GM06990 (cell line): ENCODE measurements at places on chromosomes 1 and 21.

- DNase-seq: no peak
These were observed 21.9 kb upstream of the XPR1 start for GRCh38 chr1:180609643-180610555.

GRCh38 chr1:165854101-165854845 is 26.9 kb downstream of the UCK2 start:
- no peak for DNase-seq

DNA sequence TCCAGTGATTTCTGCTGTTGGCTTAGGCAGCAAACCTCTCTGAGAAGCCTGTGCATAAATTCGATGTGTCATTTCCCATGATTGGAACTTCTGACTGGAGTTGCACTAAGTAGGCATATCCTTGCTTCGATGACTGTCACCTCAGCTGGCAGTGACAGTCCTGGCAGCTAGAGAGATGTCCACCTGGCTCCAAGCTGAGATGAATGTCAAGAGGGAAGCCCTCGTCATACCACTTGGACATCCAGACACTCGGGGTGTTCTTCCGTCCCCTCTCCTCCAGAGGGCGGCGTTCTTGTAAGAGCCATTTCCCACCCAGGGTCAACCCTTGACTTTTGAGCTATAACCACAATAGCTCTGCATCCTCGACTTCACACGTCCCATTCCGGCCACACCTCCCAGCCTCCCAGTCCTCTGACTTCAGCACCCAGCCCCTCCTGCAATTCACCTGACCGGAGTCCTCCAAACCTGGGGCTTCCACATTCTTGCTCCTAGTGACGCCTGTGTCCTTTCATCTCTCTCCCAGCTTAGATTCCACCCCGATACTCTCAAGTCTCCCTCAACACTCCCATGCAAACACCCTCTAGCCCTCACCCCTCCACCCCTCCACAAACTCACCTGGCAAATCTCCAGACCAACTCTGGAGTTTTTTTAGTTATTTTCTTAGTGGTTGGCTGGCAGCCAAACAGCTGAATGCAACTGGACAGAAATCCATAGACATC is 17.3 kb downstream of the CA6 start:
- DNase-seq: peak; percentile 15

DNA sequence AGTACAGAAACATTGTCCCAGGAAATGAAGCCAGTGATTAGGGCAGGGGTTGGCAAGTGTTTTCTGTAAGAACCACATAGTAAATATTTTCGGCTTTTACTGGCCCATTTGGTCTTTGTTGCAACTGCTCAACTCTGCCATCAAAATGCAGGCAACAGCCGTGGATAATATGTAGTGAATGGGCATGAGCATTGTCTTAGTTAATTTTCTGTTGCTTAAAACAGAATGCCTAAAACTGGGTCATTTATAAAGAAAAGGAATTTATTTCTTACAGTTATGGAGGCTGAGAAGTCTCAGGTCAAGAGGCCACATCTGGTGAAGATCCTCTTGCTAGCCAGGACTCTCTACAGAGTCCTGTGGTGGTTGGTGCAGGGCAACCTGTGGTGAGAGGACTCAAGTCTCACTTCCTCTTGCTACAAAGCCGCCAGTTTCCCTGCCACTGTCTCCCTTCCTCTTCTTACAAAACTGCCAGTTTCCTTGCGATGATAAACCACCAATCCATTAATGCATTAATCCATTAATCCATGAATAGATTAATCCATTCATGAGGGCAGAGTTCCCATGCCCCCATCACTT is 166.4 kb downstream of the PSMG1 start:
- no peak for DNase-seq

- DNase-seq: no peak
These were observed 79.5 kb downstream of the SLC66A1 start for GRCh38 chr1:19391596-19391981.

- DNase-seq: no peak
These were observed 1456.1 kb downstream of the BRINP3 start for GRCh38 chr1:189021577-189021976.

- DNase-seq: no peak
These were observed 13.2 kb downstream of the SYT2 start for GRCh38 chr1:202697038-202697437.

DNA sequence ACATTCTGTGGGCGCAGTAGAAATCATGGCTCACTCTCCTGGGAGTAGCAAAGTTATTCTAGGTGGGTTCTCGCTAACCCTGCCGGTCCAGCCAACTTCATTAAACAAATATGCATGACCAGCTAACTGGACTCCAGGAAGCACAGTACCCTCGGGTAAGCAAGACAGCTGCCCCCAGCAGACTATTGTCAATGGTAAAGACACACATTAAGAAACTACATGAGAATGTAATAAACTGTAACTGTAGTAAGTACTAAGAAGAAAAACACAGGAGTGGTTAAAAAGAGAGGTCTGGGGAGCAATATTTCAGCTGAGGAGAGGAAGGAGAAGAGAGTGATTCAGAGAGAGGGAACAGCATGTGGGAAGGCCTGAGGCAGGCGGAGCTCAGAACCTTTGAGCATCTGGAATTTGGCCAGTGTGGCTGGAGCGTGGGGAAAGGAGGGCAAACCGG is 7.4 kb downstream of the SLC2A5 start:
- DNase-seq: no peak

DNA sequence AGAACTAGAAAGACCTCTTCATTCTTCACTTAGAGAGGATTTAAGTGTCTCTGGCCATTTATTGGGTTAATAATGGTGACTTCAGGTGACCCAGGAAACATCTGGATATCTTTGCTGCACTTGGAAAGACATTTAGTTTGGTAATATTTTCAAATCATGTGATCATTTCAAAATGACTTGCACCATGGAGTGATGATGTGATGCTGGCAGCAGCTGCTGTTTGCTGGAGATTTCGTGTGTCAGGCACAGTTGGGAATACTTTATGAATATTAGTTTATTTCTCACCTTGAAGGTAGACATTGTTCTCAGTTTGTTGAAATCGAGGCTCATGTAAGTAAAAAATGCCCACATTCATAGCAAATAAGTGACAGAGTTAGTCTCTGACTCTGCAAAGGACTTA is 236.0 kb downstream of the DISC1 start:
- no peak for DNase-seq

GRCh38 chr1:41622402-41622801 is 137.9 kb upstream of the EDN2 start:
- no peak for DNase-seq

DNA sequence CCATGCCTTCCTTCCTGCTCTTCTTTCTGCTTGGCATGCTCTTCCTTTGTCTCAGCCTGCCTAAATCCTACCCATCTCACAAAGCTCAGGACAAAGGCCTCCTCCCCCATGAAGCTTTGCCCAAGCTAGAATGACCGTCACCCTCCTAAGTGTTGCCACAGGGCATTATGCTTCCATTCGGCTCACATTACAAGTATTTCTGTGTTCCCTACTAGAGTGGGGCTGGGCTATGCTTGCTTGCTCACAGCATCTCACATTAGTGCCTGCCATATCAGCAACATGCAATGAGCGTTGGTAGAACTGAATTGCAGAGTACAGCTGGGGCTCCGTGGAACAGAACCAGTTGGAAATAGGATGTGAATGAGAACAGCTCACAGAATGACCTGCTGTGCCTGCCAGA is 82.8 kb downstream of the CD58 start:
- no peak for DNase-seq

DNA sequence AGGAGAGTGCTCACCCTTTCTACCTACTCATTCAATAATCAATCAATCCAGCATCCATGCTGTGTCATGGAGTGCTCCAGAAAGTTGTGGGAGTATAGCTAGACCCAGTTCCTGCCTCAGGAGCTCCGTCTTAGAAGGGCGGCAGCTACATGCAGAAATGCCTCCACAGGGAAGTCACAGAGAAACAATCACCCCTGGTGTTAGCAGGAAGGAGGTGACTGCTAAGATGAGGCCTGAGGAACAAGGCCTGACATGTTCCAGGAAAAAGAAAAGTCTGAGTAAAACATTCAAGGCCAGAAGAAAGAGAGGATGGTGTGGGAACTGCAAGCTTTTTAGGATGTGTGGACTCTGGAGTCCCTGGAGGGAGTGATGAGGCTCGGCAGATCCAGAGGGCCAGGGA is 142.5 kb upstream of the MAGI3 start:
- no peak for DNase-seq

- no peak for DNase-seq
These were observed 5.5 kb downstream of the GSTM4 start for GRCh38 chr1:109661391-109661790.

DNA sequence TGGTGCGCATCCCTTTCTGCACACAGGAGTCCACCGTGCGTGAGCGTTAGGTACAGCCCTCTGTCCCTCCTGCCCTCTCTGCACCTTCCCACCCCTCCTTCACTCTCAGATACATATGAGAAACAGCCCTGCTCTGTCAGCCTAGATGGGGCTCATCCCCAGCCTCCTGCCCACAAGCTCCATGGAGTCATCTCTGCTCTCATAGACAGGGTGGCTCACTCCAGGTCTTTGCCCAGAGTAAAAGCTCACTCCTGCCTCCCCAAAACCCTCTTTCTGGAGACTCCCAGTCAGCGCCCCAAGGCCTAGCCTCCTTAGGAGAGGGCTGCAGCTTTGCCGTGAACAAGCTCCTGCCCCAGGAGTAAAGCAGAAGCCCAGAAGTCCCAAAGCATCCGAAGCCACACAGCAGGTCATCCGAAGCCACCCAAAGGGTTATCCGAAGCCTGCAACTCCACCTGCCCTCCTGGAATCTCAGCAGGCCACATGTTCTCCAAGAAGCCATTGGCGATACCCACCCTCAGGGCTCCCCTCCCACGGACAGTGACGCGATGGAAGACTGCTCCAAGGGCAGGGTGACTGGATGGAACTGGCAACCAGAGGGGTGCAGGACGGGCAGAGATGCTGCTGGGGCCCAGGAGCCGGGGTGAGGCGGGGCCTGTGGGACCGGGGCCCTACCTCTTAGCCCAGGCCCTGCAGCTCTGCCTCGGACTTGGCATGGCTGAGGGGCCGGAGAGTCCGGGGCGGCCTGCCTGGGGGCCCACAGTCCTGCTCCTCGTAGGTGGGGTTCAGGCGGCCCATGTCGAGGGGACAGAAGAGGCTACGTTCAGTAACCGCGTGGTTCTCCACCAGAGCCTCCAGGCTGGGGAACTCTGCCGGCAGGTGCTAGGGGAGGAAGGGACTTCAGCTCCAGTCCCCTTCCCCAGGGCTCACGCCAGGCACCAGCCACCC is 3.6 kb upstream of the KIF17 start:
- no peak for DNase-seq

- DNase-seq: peak; percentile 10
These were observed 339.7 kb downstream of the PTPRC start for GRCh38 chr1:198978523-198978922.

DNA sequence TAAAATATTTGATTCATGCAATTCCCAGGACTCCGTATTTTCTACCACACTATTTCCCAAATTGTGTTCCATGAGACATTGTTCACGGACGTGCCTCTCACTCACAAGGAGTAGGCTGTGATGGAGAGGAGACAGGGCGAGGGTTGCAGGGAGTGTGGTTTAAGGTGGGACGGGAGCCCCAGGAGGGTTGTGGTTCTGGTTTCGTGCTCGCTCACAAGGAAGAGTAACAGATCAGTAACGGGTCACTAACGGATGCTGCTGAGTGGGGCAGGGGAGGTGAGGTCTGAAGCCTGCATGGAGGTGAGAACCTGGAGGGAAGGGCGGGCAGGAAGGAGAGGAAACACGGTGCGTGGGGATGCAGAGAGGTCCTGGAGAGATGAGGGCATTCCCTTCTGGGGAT is 28.8 kb downstream of the TFF3 start:
- DNase-seq: no peak

DNA sequence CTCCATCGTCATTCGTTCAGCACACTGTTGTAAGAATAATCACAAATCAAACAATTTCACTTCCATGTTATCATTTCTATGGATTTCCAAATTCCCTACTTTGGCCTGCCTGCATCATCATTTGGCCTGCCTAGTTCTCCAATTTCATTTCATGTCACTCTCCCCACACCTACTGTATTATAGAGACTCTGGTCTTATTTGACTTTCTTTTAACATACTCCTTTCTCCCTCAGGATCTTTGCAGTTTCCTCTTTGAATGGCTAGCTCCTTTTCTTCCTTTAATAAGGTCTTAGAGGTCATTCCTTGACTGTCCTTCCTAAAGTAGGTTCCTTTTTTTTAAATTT is 36.3 kb upstream of the PODN start:
- no peak for DNase-seq

DNA sequence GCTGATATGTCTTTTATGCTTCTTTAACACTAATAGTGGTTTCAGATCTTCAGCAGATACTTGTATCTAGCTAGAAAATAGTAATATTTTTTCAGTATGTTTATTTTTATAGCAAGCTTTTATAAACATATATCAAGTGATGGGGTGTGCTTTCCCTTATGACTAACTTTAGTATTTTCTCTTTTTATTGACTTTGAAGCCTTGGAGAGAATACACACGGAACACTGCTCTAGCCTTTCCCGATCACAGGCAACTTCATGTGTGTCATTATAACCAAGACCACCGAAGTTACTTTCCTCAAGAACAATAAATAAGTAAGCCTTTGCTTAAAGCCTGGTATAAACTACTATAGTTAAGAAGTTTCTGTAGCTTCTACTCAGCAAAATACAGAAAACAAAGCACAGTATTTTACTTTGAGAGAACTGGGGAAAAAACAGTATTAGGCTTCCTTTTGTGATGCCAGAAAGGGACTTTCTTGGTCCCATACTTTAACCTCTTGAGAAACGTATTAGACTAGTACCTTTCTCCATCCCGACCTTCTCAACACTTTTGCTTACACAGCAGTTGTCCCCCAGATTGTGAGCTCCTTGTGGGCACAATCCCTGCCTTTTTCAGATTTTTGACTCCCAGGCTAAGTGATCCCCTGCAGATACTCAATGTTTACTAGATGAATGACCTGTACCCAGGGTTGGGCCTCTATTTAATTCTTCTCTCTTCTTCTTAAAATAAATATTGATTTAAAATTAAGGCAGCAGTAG is 3.3 kb downstream of the ADSS2 start:
- DNase-seq: no peak
